ENCODE measurements at places on chromosomes 16 and 17. TPM values are rescaled to one million over a fixed set of nuclear protein-coding genes. Genes with fewer than 3 reads are reported as not detected.

GRCh38 chr17:47686664-47687327 is 7.2 kb upstream of the TBKBP1 start:
- DNase-seq, result no peak

DNA sequence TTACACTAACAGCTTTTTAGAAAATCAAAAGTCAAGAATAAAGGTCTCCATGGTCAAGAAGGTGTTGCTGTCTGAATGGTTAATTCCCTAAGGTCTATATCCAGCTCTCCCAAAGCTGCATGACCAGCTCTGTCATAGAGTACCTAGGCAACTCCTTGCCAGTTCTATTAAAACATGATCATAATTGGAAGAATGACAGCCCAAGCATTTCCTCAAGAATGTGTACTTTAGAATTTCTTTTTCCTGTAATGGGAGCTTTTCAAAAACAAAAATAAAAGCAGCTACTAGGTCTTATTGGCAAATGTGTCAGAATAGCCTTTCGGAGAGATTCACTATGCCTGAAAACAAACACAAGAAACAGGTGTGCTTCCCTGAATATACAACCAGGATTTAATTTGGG is 7.9 kb downstream of the SPOP start:
- DNase-seq, result no peak

- DNase-seq, result no peak
Observed at GRCh38 chr17:76935331-76935730, 67.1 kb downstream of the MGAT5B start.

DNA sequence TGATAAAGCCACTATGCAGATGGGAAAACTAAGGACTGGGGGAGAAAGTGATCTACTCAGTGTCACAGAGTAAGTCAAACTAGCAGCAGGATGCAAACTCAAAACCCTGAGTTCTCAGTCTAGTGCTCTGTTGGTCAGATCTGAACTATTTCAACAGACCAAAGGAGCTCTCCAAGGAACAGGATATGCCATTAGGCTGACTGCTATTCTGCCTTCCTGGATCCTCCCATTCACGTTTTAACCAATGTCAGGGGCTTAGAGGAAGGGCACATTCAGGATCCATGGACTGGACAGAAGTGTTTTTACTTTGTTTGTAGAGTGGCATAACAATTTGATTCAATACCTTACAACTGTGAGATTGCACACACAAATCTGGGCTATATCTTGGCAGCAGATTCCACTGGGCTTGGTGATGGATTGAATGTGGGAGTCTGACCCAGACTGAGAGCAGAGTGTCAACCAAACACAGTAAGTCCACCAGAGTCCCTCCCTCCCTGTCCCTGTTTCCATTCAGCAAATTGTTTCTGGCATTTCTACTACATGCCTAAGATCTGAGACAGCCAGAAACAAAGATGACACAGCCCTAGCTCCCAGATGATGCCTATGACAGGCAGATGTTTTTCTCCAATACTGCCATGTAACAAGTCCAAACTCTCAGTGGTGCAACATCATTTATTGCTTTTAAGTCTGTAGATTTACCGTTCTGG is 337.8 kb upstream of the CDH5 start:
- no peak for DNase-seq

DNA sequence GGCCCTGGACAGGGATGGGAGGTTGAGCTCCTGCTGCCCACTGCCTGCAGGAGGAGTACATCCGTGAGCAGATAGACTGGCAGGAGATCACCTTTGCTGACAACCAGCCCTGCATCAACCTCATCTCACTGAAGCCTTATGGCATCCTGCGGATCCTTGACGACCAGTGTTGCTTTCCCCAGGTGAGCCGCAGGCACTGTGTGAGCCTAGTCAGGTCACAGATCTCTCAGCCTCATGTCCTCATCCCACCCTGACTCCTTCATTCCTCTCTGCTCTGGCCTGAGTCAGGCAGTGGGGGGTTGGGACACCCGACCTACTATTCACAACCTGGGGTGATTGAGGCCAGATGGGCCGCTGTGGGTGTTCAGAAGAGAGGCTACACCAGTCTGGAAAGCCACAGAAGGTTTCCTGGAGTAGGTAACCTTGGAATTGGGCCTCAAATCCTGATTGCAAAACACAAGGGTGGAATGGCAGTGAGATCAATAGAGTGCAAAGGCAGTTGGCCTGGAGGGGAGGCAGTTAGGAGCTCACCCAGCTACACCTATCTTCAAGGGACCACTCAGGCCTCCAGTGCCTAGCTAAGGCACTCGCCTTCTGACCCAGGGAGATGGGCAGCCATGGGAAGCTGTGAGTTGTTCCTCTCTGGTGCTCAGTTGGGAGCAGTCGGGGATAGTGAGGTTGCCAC is 29.7 kb downstream of the MYO15A start:
- DNase-seq, result no peak

DNA sequence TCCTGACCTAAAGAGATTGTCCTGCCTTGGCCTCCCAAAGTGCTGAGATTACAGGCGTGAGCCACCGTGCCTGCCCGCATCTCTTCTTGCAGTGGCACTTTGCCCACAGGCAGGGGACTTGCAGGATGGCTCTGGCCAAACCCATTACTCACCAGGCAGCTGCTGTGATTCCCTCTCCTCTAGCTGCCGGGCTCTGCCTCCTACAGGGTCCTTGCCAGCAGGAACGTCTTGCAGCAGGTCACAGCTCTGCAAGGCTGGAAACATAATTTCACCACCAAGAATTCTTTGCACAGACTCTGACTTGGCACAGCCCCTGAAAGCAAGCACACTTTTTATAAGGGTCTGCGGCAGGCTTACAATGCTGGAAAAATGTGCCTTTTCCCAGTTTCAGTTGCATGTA is 20.3 kb downstream of the COX4I1 start:
- DNase-seq, result no peak

- no peak for DNase-seq
Observed at GRCh38 chr17:9571201-9571600, 4.4 kb downstream of the STX8 start.

- DNase-seq, result no peak
Observed at GRCh38 chr17:41528959-41529353, 848 bp upstream of the KRT19 start.

DNA sequence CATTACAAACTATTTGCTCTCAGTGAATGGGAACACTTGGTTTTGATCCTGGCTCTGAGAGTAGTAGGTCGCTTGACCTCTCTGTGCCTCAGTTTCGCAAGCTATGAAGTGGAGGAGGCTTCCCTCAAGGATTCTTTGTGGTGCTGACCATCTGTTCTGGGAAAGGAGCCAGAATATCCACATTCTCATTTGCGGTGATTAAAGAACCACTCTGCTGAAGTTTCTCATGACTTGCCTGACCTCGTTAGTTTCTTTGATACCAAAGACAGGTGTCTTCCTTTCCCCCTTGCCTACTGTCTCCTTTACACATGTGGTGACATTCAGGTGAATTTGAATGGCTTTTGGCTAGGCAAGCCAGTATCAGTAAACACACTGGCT is 116.0 kb downstream of the SNX29 start:
- DNase-seq, result peak; percentile 89

- DNase-seq, result no peak
Observed at GRCh38 chr17:36944553-36944952, 4.2 kb upstream of the AATF start.

- no peak for DNase-seq
Observed at GRCh38 chr17:75361344-75361743, 44.1 kb downstream of the GRB2 start.

GRCh38 chr17:45290269-45290765 is 26.5 kb downstream of the MAP3K14 start:
- DNase-seq, result no peak

GRCh38 chr16:59886021-59886420 is 1151.9 kb upstream of the GOT2 start:
- DNase-seq, result no peak

DNA sequence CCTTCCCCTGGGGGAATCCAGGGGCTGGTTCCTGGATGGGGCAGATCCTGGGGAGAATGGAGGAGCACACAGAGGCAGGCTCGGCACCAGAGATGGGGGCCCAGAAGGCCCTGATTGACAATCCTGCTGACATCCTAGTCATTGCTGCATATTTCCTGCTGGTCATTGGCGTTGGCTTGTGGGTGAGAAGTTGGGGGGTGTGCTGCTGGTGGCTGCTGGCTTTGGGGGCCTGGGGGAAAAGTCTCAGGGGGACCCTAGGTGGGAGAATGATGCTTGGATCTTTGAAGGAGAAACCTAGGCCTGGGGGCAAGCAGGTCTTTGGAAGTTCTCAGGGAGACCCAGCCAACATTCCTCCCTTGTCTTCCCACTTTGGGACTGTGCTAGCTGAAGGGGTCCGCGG is at the start of gene SLC5A2:
SLC5A2 (plus strand) TSS at position 43 of the 400 bp plus-strand sequence; CDS start at position 57, 14 bp downstream.
- DNase-seq, result no peak

DNA sequence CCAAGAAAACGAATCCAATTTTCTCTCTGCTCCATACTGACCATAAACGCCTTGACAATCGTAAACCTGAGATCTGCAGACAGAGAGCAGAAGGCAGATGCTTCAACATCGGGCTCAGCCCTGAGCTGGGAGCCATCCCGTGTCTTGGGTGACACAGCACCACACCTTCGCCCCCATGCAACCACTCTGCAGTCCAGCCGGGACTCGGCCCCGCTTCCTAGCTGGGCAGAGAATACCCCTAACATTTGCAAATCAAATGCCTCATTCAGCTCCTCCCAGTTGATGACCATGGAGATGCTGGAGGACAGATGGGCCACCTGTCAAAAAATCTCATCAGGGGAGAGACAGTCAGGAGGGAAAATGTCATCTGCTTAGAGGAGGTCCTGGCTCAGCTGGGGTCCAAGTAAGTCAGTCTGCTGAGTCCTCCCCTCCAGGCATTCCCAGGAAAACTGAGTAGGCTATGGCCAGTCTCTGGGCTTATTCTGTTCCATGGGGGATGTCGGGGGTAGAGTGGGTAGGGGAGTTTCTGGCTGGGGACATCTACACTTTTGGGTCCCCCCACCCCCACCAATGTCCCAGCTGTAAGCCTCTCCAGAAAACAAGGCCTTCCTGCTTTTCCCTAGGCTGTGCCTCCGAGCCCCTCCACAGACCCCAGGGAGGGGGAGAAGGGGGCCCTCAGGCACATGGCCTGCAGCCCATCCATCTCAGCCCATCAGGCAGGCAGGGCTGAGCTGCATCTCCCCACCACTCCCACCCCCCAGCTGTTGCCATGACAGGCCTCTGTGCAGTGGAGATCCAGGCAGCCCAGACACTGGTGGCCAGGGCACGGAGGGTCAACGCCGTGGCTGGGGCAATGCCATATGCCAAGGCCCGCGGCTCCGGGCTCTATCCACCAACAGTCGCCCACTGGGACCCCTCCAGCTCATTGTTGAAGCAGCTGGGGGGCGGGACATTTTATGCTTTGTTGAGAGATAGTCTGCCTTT is 158.6 kb downstream of the AXIN2 start:
- no peak for DNase-seq

GRCh38 chr17:68298601-68299000 is 7.3 kb downstream of the ARSG start:
- no peak for DNase-seq

DNA sequence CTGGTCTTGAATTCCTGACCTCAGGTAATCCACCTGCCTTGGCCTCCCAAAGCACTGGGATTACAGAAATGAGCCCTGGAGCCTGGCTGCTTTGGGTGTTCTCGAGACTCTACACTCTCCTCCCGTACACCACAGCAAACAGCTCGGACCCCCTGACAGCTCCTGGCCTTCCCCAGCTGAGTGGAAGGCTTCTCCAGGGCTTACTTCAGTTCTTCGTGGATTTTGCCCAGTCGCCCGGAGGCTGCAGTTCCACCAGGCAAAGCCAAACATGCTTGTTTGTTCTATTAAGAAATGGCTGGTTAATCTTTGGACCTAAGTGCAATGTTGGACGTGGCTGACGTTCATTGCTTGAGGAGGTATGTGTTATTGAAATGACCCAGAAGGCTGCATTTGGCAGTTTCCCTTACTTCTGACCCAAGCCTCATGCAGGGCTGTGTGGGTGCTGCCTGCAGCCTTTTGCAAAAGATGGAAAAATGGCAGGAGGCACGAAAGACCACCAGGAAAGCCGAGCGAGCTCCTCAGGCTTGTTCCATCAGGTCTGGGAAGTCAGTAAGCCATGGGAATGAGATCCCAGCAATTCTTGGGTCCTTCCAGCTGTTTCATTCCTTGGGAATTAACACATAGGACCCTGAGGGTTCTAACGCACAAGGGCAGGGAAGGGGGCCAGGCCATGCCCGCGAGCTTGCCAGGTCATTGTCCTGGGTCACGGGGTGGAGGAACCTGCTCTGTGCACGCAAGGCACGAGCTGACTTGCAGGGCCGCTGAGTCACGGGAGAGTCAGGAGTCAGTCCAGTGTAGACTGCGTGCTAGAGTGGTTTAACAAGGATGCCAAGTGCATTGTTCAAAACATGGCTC is 23.9 kb upstream of the KLHDC4 start:
- peak; percentile 33 for DNase-seq

- no peak for DNase-seq
Observed at GRCh38 chr16:86026171-86026910, 127.4 kb downstream of the IRF8 start.

BEAN1 gene
- total RNA-seq, result 2.4 TPM

ATP1B2 gene
- 34.6 TPM for total RNA-seq

STH gene
- not detected for total RNA-seq

ZG16 gene
- not detected for total RNA-seq

GTF3C1 gene
- 144 TPM for total RNA-seq

ADAMTS18 gene
- 0.06 TPM for total RNA-seq

MYL11 gene
- total RNA-seq, result not detected

KCNJ2 gene
- 0.14 TPM for total RNA-seq

ACSM3 gene
- total RNA-seq, result 4.5 TPM

BAIAP3 gene
- total RNA-seq, result 7.4 TPM

EFNB3 gene
- total RNA-seq, result 70.3 TPM

CMTM1 gene
- 2.0 TPM for total RNA-seq
